ENCODE measurements at places on chromosomes 4 and X.

DNA sequence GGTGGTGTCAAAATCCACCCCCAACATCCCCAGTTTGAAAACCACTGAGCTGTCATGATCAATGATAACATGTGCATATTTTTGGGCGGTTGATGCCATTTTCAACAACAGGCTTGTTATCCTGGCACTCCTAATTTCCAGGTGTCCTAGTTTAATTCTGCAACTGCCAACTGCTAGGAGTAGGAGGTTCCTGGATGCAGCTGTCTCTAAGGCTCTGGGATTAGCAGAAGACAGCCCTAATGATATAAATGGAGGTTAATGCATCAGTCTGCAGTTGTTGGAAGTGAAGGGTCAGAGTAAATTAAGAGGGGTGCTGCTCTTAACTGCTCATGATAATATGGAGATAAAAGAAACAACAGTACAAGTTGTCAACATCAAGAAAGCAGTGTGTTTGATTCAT is 23.8 kb downstream of the ARFIP1 start:
- DNase-seq = no peak

- no peak for DNase-seq
Measured at GRCh38 chr4:181698221-181698620, 545.0 kb upstream of the TENM3 start.

DNA sequence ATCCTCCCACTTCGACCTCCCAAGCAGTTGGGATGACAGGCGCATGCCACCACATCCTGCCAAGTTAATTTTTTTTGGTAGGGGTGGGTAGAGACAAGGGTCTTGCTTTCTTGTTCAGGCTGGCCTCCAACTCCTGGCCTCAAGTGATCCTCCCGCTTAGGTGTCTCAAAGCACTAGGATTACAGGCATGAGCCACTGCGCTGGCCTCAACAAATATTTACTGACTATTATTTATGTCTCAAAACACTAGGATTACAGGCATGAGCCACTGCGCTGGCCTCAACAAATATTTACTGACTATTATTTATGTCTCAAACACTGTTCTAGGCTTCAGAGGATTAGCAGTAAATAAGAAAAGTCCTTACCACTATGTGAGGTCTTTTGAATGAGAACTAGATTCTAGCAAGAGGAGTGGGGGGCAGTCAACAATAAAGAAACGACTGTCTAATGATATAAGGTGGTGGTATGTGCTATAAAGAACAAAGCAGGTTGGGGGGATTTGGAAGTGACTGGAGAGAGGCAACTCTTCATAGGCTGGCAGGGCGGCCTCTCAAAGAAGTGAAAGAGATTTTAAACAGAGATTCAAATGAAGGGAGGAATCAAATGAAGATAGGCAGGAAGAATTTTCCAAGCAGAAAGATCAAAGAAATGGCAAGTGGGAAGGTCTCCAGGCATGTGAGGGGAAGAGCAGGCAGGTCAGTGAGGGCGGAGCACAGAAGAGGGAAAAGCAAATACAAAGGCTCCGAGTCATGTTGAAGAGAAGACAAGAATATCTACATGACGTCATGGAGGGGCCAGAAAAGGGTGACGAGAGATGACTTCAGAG is 12.7 kb upstream of the ACSL1 start:
- DNase-seq = no peak

GRCh38 chrX:29071525-29072320 is 484.5 kb downstream of the IL1RAPL1 start:
- no peak for DNase-seq

DNA sequence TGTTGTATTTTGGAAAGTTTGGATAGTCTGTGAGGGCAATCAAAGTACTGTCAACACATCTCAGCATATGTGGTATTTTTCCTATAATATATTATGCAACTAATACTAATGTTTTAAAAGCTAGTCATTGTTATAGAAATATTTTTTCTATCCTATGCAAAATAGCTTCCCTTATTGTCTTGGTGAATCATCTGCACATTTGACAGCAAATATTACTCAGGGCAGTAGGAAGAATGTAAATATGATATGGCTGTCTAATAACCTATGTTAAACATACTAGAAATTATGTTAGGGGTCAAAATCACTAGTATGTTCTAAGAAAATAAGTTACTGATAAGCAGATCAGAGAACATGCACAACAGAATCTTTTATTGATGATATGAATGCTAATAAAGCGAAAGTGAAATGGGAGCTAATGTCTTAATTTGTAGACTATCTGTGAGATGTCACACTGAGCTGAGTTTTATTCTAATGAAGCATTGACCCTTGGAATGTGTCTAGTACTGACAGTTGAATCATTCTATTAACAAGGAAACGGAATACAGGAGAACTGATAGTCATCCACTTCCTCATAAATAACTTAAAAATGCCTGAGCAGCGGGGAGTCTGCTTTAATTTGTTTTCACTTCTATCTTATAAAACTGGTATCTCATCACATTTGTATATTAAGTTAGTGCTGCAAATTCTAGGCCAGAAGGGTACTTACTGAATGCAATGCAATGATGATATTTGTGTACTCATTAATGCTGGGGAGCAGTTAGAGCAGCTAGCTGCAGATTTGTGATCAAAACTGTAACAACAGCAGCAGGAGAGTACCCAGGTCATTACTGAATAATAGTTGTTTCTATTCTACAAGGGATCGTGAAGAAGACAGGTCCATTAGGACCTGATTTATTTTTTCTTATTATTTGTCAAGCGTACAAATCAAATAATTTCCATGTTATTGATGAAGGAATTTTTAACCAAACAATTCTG is 440.3 kb upstream of the AADAT start:
- DNase-seq = no peak

- no peak for DNase-seq
Measured at GRCh38 chr4:140755774-140756318, 339 bp downstream of the TBC1D9 start.

DNA sequence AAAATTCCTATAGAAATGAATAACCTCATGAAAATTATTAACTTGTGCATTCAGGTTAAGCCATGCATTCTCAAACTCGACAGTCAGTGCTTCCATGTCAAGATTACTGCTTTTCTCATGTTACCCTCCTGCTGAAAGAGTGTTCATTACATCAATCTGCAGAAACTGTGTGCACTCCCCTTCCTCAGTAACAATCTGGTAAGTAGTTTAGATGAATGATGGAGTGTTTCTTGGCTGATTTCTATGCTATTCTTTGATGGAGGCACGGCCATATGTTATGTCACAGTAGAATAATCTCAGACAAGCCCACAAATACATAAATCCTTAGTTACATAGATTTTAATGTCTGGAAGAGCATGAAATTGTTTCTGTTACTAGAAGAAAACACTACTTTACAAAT is 193.3 kb upstream of the FAM47A start:
- no peak for DNase-seq

DNA sequence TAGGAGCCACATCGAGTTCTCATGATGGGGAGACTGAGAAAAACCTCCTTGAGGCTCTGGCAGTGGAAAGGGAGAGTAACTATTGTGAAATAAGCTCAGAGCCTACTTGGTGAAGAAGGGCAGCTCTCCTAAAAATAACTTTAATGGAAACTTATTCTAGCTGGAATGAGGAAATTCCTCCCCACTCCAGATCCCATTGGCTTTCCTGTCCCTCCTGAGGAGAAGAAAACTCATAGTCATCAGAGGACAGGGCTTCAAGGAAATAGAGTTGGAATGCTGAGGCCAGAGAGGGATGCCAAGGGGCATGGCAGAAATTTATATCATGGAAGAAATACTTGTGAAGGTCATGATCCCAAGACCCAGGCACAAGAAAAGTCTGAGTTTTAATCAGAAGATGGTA is 70.7 kb upstream of the TAPT1 start:
- no peak for DNase-seq

DNA sequence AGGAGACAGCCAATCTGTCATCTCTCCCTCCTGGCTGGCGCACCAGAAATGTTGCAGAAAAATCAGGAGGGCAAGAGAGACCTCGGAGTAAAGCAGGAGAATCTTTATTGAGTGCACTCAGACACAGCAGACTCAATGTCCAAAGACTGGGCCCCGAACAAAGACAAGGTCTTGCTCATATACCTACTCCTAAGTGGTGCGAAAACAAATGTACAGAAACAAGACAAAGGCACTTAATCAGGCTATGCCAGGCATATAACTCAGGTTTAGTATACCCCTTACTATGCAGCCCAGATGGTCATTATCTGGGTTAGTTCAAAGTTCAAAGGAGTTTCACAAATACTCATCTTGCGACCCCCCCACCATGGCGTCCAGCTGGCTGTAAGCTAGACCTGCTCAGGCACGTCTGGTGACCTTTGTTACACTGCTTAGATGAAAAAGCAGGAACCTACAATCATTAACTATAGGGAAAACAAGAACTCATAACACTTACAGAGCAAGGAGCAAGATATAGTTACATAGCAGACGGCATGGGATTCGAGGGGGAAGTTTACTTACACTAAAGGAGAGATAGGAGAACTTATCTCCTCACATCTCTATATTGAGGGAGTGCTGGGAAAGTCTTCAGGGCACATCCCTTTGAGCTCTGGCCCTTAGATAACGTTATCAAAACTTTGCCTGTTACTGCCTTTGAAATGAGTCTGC is 27.5 kb downstream of the SULT1E1 start:
- DNase-seq = no peak

DNA sequence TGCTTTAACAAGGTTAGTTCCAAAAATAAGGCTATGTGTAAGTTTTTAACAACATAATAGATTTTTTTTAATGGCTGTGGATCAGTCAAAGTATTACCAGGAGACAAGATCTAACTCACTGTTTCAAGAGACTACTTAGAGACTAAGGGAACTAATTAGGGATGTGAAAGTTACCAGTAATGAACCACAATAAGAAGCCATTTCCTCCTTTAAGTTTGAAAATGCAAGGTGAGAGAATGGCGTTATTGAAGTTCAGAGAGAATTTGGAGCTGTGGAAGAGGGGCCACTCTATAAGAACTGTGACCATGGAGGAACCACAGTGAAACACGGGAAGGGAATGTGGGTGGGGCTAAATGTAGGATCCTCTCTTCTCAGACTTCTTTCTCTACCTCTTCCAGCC is 624.2 kb downstream of the GLUD2 start:
- DNase-seq = no peak

- no peak for DNase-seq
Measured at GRCh38 chrX:7891928-7892327, 35.3 kb downstream of the PNPLA4 start.

GRCh38 chr4:175215208-175215607 is 297.1 kb downstream of the ADAM29 start:
- no peak for DNase-seq

GRCh38 chrX:112901869-112902725 is 61.5 kb upstream of the AMOT start:
- no peak for DNase-seq

DNA sequence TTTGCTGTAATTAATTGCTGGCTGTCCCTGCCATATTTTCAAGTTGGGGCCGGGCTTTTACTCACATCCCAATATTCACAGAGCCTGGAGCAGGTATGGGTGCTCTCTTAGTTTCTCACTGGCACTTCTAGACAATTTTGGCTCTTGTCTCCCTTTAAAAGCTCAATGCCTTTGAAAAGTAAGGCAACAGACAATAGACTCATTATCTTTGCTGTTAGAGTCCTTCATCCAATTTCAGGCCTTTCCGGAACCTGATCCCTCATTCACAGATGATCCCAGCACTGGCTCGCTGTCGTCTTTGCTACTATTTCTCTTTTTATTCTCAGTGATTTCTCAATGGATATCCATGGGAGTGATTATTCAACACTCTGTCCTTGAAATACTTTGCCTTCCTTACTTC is 6.7 kb downstream of the ARSJ start:
- DNase-seq = no peak

DNA sequence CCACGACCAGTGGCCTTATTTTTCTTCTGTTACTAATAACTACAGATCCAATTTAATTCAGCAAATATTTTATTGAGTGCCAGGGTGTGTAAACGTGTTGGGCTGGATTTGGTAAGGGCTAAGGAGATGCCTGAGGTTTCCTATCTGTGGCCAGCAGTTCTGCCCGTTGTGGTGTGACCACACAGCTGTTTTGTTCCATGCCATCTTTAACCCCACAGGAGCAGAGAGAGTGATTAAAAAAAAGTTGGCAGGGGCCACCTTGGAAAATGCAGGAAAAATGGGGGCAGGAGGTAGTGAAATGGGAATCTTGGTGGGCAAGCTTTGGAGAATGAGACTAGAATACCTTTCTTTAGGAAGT is 1.1 kb downstream of the PLAC8 start:
- DNase-seq = no peak

DNA sequence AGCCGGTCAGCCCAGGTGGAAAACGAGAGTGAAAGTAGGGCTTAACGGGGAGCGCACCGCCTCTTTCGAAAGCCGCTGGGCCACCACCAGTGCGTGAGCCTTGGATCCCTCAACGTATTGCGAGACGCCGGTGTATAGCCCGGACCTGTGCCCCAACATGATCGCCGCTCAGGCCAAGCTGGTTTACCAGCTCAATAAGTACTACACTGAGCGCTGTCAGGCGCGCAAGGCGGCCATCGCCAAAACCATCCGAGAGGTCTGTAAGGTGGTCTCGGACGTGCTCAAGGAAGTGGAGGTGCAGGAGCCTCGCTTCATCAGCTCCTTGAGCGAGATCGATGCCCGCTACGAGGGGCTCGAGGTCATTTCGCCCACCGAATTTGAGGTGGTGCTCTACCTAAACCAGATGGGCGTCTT is 929 bp downstream of the MAB21L2 start:
- DNase-seq = no peak

DNA sequence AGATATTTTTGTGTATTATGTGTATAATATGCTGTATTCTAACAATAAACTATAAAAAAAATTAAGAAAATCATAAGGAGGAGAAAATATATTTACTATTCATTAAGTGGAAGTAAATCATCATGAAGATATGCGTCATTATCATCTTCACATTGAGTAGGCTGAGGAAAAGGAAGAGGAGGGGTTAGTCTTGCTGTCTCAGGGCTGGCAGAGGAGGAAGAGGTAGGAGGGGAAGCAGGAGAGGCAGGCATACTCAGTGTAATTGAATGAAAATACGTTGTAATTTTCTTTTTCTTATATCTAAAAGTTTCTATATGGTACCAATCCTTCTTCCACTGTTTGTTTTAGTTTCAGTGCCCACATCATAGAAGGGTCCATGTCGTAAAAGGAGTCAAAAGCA is 9.8 kb upstream of the TMEM185A start:
- DNase-seq = no peak

DNA sequence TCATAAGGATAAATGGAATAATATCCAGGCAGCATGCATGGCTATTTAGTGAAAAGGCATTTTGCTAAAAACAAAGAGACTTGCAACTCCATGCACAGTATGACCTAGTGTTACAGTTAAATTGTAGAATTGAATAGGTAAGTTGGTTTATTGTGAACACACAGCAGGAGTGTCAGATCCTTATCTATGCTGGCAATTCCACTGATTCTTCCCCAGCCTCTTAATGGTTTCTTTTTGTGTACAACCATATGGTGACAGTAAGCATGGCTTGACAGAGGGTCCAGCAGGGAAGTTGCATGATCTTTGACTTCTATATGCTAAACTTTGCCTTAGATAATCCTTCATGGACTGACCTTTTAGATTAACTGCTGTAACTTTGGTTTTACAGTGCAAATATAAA is 936.6 kb upstream of the EPHA5 start:
- DNase-seq = no peak

DNA sequence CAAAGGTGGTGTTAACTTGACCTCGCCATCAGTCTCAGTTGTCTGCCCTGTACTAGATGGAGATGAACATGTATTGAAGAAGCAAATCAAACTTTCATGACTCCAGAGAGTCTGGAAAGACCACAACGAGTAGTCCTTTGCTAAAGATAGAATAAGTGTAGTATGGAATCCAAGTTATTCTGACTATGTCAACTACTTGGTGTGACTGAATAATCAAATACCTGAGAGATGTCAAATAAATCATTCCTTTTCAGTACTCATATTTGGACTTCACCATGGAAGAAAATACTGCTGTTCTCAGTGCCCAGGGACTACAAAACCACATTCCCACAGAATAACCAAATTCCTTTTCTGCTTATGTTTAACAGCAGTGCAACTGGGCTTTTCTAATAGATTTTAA is 161.2 kb upstream of the SPRY1 start:
- DNase-seq = no peak

All from activated T-cell treated with anti-CD3 and anti-CD28 coated beads for 24 hours (primary cell).